ENCODE measurements at places on chromosomes 16 and 17.

DNA sequence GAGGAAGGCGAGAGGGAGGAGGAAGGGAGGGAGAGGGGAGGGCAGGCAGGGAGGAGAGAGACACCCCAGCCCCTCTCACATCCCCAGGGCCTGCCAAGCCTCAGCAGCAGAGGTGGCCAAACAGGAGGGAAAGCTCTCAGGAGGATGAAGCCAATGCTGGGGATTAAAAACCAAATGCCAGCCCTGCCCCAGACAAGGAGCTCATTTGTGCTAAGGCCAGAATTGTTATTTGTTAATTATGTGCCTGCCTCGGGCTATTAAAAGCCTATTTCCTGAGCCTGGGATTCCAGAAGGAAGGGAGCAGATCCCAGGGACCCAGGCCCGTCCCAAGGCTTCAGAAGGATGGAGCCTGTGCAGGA lies 27.9 kb upstream of the GINS2 start:
- DNase-seq: peak; percentile 21

DNA sequence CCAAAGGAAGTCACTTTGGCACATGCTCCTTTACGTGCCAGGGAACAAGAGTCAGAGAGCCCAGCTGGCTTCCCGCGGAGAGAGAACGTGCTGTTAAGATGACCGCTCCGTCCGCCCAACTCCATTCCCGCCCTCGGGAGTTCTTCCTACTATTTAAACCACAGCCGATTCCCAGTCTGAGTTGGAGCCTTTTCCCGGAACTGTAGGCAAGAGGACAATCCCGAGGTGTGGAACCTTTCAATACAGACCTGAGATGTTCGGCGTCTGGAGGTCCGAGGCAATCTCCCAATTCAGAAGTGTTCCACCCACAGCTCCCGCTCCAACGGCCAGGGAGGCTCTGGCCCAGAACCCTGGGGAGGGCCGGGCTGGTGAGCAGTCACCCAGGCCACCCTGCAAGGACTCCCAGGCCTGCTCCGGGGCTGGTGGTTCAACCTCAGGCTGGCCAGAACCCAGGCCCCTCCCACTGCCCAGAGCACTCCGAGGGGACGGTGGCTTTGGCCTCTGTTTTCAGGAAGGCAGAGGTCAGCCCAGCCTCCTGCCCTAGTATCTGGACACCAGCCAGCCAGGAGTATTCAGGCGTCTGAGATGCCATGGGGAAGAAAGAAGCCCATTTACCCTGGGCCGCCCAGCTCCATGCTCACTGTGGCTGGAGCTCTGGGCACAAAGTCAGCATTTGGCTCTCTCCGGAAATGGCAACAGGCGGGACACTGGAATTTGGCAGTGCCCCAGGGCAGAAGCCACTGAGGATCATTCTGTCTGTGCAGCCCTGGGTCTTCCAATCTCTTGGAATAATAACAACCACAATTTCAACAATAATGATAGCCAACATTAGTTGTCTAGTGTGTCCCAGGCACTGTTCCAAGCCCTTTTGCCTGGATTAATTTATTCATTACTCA lies 21.4 kb downstream of the EMP2 start:
- DNase-seq: no peak

DNA sequence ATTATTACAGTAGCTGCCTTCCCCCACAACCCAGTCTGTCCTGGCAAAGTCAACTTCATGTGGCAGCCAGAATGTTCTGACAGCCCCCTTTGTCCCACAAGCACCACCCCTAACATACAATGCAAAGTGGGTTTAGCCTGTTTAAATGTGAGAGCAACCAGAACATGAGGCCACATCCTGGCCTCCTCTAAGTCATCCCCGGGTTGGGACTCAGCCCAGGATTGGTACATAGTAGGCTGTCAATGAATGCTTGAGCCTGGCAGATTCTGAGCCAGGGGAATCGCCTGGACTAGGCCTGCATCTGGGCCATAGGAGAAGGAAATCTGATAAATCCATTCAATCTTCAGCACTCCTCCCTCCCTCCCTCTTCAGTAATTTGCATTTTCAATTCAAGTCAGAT lies 4.3 kb upstream of the ITGA3 start:
- no peak for DNase-seq

GRCh38 chr17:4163951-4164350 lies 21.0 kb downstream of the CYB5D2 start:
- no peak for DNase-seq

GRCh38 chr16:53152329-53152728 lies 97.5 kb downstream of the CHD9 start:
- no peak for DNase-seq

GRCh38 chr17:6108382-6108781 lies 38.2 kb downstream of the WSCD1 start:
- no peak for DNase-seq

DNA sequence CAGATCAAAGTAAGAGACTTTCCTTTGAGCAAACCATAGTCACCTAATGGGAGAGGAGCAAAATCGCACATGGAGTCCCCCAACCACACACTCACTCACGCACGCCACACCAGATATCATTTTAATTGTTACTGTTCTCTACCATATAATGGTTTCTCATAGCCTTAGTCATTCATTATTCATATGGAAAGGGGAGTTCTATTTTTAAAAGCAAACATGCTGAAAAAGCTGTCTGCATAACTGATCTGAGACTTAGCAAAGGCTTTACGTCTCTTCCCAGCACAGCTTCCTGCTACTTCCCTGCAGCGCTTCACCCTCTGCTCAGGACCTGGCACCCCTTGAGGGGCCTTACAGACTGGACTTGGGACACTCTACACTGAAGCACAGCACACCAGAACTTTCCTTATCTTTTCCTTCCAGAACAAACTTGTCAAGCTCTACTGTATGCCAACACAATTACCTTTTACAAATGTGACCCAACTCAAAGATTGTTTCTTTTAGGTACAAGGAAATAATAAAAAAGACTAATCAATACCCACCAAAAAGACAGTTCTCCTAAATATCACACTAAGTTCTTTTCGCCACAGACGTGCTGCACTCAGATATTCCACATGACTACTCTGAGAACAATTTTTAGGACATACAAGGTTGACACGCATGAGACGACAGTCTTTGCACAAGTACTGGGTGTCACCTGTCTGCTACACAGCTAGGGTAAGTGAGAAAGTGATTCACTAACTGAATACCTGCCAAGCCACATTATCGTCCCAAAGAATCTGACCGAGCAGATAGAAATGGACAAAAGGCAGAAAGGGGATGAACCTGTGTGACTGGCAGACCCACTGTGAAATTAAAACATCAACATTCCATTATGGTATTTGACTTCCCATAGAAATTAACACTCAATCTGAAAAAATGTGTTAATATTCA lies 21.5 kb downstream of the SRP68 start:
- no peak for DNase-seq

GRCh38 chr16:84879569-84880487 lies 60.0 kb downstream of the CRISPLD2 start:
- no peak for DNase-seq

GRCh38 chr17:412211-413015 lies 59.8 kb upstream of the RPH3AL start:
- peak; percentile 16 for DNase-seq

DNA sequence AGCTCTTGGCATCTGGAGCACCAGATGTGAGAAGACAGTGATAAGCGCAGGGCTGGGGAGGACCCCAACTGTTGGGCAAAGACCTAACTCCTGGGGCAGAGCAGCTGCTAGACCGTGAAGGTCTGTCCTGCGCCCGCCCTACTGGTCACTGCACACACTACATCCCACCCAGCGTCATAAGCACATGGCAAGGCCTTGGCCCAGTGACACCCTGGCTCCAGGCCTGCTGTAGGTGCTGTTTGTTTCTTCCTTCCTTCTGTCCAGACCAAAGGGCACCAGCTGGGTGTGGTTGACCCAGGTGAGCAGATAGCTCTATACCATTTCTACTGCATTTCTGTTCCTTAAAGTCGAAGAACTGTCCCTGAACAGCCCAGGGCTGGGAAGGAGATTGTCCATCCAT lies 6.4 kb downstream of the TRPV3 start:
- no peak for DNase-seq

- DNase-seq: no peak
Observed at GRCh38 chr17:51045621-51046020, 75.0 kb downstream of the SPAG9 start.

DNA sequence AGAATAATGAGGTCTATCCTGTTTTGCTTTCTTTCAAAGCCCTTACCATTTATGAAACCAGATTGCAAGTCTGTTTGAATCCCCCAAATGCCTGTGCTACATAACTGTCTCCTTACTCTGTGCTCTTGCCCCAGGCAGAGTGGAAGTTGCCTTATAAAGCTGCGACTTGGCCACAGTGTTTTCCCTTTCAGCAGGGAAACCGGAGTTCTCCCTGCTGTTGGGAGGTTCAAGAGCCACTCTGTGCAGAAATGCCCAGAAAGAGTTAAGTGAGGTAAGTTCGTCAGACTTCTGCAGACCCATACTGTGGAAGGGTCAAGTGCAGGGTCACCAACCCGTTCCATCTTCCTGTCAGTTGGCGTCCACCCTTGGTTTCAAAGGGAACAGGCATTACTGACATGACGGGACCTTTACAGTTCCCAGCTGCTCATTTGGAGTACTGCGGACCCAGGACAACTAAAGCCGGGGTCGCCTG lies 508.9 kb downstream of the WWOX start:
- DNase-seq: no peak

GRCh38 chr16:56278196-56278855 lies 87.0 kb downstream of the GNAO1 start:
- no peak for DNase-seq

DNA sequence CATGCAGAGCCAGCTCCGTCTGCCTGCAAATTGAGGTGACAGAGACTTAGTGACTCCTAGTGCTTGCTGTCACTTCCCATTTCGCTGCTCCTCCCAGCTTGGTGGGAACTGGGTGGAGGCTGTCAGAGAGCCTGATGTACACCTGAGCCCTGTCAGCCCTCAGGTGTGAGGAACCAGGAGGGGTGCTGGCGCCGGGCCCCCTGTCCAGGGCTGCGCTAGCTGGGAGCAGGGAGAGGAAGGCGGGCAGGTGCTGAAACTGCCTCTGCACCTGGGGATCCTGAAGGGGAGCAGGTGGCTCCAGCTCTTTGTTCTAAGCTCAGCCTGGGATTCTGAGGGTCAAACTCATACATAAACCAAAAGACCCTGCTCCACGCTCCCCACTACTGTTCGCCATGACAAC lies 10.8 kb upstream of the WSCD1 start:
- peak; percentile 37 for DNase-seq

GRCh38 chr17:68356520-68356919 lies 65.2 kb downstream of the ARSG start:
- DNase-seq: no peak

GRCh38 chr16:79651363-79651762 lies 50.8 kb upstream of the MAF start:
- DNase-seq: no peak

- no peak for DNase-seq
Observed at GRCh38 chr17:1883536-1883935, 53.7 kb downstream of the RPA1 start.

GRCh38 chr17:36752096-36752888 lies 150.9 kb downstream of the MRM1 start:
- DNase-seq: no peak

GRCh38 chr17:73394512-73395450 lies 83.0 kb upstream of the CDC42EP4 start:
- peak; percentile 84 for DNase-seq

- DNase-seq: peak; percentile 54
Observed at GRCh38 chr16:46853713-46854443, 22.9 kb upstream of the C16orf87 start.

DNA sequence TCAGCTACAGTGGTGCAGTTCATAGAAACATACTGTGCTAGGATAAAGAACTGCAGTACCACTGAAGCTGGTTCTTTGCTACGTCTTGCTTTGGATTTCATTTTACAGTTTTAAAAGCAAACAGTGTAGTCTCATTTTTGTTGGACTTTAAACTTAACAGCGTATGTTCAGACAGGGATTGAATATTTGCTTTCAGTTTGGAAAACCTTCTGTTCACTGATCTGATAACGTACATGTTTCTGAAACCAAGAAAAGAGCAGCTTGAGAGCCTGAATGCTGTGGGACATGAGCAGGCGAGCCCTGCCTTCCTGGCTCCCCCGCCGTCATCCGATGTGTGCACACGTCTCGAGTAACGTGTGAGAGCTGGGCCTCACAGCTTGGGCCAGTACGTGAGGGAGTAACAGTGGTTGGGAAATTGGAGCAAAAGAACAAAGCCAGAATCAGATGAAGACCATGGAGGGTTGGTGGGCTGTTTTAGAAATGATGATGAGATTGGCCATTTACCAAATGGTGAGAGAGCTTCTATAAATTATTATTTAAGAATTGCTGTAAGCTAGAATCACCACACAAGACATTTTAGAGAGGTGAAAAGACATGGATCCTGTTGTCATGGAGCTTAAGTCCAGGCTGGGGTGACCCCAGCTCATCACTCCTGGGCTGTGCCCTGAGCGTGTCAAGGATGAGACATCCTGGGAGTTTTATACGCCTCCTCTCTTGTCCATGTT lies 20.8 kb upstream of the CLEC18C start:
- no peak for DNase-seq

DNA sequence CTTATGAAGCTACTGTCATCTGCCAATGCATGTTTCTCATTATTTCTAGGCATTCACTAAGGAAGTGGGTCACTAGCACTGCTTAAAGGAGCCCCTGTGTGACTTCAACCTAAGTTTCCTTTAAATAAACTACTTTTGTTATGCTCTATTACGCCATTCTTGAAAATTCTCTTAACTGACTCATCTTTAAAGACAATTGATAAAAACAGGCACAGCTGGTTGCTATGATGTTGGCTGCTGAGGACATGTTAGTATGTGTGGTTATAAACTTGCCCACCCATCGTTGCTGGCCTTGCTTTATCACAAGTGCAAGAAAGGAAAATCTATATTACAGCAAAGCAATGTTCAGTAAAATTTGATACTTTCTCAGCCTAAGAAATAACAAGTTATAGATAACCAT lies 75.8 kb upstream of the CNTNAP4 start:
- no peak for DNase-seq

GRCh38 chr17:28953444-28954118 lies 2.3 kb upstream of the PHF12 start:
- peak; percentile 31 for DNase-seq

GRCh38 chr16:69440250-69440649 lies 15.8 kb downstream of the CYB5B start:
- DNase-seq: no peak

GRCh38 chr17:34269969-34270368 lies at the start of gene CCL7:
Gene CCL7 (plus strand): TSS chr17:34270221. CDS start chr17:34270291, 70 bp downstream.
- no peak for DNase-seq

- DNase-seq: no peak
Observed at GRCh38 chr17:50210240-50211225, 9.1 kb upstream of the COL1A1 start.

GRCh38 chr17:80523956-80524712 lies 20.5 kb upstream of the RPTOR start:
- DNase-seq: no peak

DNA sequence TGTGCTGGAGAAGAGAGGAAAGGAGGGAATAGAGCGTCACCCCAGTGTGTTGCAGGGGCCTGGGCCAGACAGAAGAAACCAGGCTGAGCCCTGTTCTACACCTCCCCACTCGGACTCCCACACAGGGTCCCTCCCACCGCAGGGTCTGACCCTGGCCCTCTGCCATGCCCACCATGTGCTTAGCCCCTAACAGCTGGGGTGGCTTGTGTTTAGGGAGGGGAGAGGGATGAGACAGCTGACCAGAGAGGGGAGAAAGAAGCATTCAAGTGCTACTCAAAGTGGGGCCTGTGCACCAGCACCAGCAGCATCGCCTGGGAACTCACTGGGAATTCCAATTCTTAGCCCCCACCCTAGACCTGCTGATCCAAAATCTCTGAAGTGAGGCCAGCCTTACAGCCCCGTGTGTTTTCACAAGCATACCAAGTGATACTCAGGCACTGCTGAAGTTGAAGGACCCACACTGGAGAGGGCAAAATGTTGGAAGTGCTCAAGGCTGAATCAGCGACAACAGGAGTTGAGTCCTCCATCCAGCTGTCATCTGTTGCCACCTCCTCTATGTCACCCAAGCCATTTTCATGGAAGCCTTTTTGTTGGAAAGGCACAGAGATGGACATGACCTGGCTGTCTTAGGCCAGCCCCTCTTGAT lies 47.0 kb downstream of the FZD2 start:
- DNase-seq: no peak

Data from NCI-H345 (cell line).